Stimulated activated CD8-positive, alpha-beta memory T cell treated with anti-CD3 and anti-CD28 coated beads, Interleukin-4, amount 100 ng/mL, for 4 hours (primary cell): ENCODE measurements at places on chromosomes 11 and 22.

- no peak for DNase-seq
Observed at GRCh38 chr11:124602193-124602592, 9.0 kb upstream of the PANX3 start.

DNA sequence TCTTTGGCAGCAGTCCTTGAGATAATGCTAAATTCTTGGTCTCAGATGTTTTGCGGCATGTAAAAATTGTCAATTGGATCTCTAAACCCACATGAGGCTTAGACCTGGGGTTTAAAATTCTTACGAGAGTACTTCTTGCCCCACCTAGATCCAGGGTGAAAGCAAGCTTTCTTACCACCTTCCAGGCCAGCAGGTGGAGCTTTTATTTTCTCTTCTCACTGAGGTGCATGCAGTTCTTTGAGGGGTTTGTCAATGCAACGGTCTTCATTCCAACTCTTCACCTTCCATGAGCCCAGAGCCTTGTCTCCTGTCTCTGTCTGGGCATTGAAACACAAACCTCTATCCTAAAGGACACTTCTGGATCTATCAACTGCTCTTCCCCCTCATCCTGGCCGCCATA is 154.1 kb downstream of the MYO18B start:
- no peak for DNase-seq

- DNase-seq, result no peak
Observed at GRCh38 chr11:65695459-65696241, 16.4 kb upstream of the KAT5 start.

DNA sequence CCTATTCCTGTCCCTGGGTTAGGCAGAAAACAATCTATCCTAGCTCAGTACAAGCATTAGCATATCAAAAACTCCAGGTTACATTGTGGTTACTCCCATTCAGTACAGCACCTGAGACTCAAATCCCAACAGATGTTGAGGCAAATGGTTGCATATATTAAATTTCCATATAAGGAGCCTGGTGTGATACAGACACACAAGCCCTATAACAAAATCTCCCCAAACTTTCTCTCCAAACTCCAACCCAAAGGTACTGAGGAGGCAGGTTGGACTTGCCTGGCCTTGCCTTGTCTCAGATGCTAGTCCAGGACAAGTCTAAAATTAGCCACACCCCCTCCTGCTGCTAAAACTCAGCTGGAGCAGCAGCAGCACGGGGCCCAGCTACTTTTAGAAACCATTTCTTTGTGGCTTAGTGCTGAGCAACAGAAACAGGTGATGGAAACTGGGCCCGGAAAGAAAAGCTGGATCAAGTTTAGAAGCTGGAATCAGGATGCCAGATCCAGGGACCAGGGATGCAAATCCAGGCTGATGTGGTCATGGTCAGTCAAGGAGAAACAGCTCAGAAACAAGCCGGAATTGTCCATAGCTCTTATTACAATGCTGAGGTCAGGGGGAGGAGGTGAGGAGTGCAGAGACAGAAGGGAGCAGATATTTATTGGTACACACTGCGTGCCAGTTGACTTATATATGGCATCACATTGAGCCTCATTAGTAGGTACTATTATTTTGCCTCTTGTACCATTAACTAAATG is 73.7 kb upstream of the AMOTL1 start:
- no peak for DNase-seq

DNA sequence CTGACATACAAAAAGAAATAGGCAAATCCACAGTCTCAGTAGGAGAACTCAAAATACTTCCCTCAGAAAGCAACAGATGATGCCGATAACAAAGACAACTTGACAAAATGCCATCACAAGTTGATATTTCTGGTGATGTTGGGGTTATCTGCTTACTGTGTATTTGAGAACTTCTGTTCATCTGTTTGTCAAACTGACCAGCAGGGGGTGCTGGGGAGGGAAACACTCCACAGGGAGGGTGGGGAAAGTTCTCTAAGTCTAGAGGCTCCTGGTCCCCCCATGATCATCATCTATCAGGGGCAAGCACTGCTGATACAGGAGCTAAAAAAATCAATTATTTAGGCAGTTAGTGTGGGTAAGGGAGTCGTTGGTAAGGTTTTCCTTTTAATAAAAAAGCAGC is 19.2 kb downstream of the GLYATL1 start:
- DNase-seq, result no peak

GRCh38 chr22:37792494-37792893 is 15.2 kb upstream of the GCAT start:
- no peak for DNase-seq

DNA sequence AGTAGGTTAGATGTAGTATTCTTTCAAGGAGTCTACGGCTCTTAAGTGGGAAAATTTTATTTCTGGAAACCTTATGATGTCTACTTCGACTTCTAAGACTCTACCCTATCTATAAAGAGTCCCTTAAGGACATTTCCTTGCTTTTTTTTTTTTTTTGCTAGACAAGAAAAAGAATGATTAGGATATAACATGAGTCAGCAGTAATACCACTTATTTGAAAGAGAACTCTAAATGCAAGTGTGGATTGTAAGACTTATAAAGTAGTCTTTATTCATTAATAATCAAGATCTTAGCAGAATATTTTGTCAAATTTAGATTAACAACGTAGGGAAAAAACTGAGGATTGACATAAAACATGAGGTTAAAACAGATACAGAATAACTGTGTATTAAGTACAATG is 71.0 kb downstream of the DKK3 start:
- no peak for DNase-seq

DNA sequence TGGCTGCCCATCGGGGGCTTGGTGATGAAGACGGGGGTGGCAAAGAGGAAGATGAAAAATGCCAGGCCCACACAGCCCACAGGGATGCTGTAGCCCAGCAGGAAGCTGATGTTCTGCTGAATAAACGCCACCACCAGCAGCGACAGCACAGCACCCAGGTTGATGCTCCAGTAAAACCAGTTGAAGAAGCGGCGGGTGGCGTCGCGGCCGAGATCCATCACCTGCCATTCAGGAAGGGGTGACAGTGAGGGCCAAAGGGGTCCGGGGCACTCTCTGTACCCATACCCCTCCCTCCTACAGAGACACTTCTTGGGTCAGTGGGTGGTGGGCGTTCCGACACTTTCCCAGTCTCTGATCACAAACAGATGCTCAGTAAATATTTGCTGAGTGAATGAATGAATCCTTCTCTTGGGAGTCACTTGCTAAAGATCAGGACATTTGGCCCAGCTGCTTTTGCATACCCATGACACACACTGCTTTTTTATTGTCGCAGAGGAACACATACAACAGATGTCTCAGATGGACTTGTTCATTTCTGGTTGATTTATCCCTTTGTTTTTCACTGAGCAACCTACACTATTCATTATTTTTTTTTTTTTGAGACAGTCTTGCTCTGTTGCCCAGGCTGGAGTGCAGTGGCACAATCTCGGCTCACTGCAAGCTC is 5.2 kb downstream of the SLC15A3 start:
- DNase-seq, result no peak

- DNase-seq, result no peak
Observed at GRCh38 chr11:2554338-2555207, 109.8 kb downstream of the KCNQ1 start.
